ENCODE measurements at places on chromosomes 12 and 14. TPM values are rescaled to one million over a fixed set of nuclear protein-coding genes. Genes with fewer than 3 reads are reported as not detected.

DNA sequence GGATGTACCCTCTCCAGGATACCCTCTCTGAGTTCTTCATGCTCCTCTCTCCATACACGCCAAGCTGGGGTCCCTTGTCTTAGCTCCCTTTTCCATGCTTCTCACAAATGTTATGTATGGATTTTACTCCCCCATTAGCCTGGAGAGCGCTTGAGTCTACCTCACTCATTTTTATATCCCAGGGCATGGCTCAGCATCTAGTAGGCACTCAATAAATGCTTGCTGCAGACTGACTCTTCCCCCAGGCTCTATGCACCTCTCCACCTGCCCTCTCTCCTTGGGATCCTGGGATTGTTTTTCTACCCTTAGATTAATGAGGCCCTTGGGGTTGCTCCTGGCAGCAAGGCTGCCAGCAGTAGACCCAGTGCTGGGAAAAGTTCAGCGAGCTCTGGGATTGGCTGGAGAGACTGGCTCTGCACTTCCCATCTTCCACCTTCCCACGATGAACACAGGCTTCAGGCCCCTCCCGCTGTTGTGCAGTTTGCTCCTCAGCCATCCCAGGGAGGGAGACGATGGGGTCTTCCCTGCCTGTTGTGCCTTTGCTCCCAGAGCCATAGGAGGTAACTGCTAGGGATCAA is 2.2 kb downstream of the NRIP2 start:
- DNase-seq, result no peak
- H3K27me3 ChIP-seq, result no peaks in the 10 kb centered on the region
- peaks cover 25% of the 10 kb centered on the region for H3K36me3 ChIP-seq
- no peaks in the 10 kb centered on the region for H3K4me1 ChIP-seq

DNA sequence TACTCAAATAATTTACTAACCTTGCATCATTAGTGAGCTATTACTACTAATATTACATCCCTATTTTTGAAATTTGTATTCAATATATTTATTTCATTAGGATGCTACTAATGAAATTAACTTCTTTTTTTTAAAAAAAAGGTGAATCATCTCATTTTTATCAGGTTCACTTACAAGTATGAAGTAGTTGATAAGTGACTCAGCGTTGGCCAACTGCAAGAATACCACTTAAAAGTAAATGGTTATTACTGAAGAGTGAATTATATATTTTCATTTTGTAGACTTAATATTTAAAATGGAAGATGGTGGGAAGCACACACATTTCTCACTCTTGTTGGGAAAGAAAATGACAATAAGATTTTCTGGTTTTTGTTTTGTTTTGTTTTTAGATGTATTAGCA is 19.6 kb downstream of the OR4N2 start:
- no peak overlapping the region for H3K4me3 ChIP-seq
- no peak for DNase-seq
- H3K4me1 ChIP-seq, result no peaks in the 10 kb centered on the region
- H3K36me3 ChIP-seq, result peaks cover 11% of the 10 kb centered on the region

DNA sequence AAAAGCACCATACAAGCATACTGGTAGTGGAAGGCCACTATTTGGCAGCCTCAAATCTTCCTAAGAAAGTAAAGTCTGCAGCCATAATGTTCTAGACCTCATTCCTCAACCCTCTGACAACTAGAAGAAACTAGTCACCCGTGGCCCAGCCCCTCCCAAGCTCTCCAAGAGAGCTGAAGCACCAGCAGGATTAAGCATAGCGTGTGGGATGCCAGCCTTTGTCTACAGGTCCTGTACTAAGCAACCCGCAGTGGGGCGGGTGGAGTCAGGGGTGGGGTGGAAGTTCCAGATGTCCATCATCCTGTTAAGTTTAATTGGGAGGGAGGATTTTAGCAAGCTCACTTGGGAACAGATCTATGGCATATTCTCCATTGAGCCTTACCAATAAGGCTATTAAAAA is 14.2 kb downstream of the SLC11A2 start:
- H3K36me3 ChIP-seq, result peaks cover 19% of the 10 kb centered on the region
- no peak overlapping the region for H3K27ac ChIP-seq
- H3K4me1 ChIP-seq, result no peaks in the 10 kb centered on the region
- H3K4me3 ChIP-seq, result no peak overlapping the region

DNA sequence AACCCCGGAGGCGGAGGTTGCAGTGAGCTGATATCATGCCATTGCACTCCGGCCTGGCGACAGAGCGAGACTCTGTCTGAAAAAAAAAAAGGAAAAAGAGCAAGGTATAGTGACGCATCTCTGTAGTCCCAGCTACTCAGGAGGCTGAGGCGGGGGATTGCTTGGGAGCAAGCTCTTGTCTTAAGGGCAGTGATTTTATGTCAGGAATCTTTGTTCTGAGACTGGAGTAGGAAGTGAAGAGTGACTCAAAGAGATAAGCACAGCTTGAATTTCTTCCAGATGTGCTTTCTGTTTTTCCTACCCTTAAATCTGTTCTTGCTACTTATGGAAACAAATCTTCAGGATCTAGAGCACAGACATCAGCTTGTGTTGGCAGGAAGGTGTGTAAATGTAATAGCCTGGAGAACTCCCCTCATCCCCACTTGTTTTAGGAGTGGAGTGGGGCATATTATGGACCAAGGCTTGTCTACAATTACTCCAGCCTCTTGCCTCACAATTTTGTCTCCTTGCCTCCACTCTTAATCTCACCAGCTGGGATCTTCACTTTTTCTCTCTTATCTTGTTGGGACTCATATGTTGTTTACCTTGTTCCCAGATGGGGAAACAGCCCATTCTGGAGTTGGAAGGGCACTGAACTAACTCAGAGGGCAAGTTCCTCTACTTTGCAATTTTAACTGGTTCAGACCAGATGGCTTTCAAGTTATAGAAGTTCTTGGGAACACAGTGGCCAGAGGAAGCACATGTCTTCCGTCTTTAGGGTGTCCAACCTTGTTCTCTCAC is 7.5 kb downstream of the TMED2 start:
- no peak for DNase-seq
- peaks cover 31% of the 10 kb centered on the region for H3K36me3 ChIP-seq
- H3K27me3 ChIP-seq, result no peaks in the 10 kb centered on the region
- no peak overlapping the region for H3K4me3 ChIP-seq
- no peak overlapping the region for H3K27ac ChIP-seq

- no peak overlapping the region for H3K4me3 ChIP-seq
- DNase-seq, result no peak
- H3K4me1 ChIP-seq, result no peaks in the 10 kb centered on the region
- no peaks in the 10 kb centered on the region for H3K36me3 ChIP-seq
- no peak overlapping the region for H3K27ac ChIP-seq
- H3K27me3 ChIP-seq, result no peaks in the 10 kb centered on the region
Measured at GRCh38 chr12:90233168-90234100, 524.8 kb upstream of the ATP2B1 start.

- H3K27me3 ChIP-seq, result no peaks in the 10 kb centered on the region
- no peaks in the 10 kb centered on the region for H3K36me3 ChIP-seq
- H3K4me3 ChIP-seq, result no peak overlapping the region
- no peak for DNase-seq
- no peak overlapping the region for H3K27ac ChIP-seq
Measured at GRCh38 chr12:30417697-30418231, 277.9 kb downstream of the IPO8 start.

DNA sequence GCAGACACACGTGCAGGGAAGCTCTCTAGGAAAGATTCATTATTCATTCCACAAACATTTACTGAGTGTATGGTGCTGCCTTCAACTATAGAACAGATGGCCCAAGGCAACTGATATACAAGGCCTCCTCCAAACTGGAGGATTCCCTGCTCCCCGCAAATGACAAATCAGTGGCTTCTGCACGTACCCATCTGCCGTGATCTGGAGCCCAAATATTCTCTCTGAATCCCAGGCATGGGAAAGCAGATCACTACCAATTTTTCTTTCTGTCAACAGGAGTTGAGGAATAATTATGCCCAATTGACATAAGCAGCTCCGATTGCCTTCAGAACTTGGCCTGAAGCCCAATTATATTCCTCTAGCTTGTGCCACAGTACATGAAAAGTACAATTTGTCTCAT is 174.2 kb upstream of the CCDC196 start:
- H3K36me3 ChIP-seq, result peaks cover 4% of the 10 kb centered on the region
- DNase-seq, result no peak
- H3K4me3 ChIP-seq, result no peak overlapping the region
- peaks cover 3% of the 10 kb centered on the region for H3K4me1 ChIP-seq
- no peak overlapping the region for H3K27ac ChIP-seq
- no peaks in the 10 kb centered on the region for H3K27me3 ChIP-seq

DNA sequence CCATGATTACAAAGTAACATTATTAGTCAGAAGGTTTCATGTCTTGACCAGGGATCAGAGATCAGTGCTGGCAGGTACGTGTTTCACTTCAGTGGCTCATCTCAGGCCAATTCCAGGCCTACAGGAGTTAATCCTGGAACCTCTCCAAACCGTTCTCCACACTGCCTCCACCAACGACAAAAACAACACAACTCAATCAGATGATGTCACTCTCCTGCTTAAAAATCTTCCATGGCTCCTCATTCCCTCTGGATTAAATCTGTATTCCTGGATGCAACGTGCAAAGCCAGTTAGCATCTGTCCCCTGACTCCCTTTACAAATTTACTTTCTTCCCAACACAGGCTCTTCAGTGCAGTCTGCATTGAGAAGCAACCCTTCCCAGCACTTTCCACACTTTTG is 34.3 kb upstream of the TXNRD1 start:
- H3K36me3 ChIP-seq, result peaks cover 2% of the 10 kb centered on the region
- no peak overlapping the region for H3K4me3 ChIP-seq
- no peaks in the 10 kb centered on the region for H3K4me1 ChIP-seq
- DNase-seq, result no peak

DNA sequence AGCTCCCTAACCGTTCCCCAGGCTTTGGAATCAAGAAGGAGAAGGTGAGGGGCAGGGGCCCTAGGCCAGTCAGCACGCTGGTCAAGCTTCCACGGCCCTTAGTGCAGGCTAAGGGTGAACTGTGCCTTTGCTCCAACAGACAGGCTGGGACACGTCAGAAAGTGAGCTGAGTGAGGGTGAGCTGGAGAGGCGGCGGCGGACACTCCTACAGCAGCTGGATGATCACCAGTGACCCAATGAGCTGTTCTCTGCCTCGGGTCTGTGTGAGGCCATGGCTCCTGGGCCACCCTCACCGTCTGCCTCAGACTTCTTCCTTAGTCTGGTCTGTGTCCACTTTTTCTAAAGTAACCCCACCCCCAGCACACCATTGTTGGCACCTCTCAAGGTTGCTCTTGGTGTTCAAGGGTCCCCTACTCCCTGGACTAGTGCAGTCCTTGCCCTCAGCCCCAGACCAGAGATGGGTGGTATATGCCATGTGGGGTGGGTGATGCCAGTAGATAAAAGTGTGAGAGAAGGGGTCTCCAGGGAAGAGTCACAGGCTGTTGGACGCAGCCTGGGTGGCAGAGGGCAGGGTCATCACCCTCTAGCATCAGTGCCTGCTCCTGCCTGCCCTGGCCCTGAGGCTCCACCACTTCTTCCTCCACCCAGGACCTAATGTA is 20.7 kb downstream of the PRPF40B start:
- no peak overlapping the region for H3K4me3 ChIP-seq
- no peaks in the 10 kb centered on the region for H3K27me3 ChIP-seq
- DNase-seq, result no peak
- H3K27ac ChIP-seq, result no peak overlapping the region

- H3K4me1 ChIP-seq, result no peaks in the 10 kb centered on the region
- no peaks in the 10 kb centered on the region for H3K27me3 ChIP-seq
- H3K36me3 ChIP-seq, result peaks cover 9% of the 10 kb centered on the region
- DNase-seq, result no peak
- H3K27ac ChIP-seq, result no peak overlapping the region
- no peak overlapping the region for H3K4me3 ChIP-seq
Measured at GRCh38 chr14:74653386-74654138, 41.5 kb upstream of the LTBP2 start.

DNA sequence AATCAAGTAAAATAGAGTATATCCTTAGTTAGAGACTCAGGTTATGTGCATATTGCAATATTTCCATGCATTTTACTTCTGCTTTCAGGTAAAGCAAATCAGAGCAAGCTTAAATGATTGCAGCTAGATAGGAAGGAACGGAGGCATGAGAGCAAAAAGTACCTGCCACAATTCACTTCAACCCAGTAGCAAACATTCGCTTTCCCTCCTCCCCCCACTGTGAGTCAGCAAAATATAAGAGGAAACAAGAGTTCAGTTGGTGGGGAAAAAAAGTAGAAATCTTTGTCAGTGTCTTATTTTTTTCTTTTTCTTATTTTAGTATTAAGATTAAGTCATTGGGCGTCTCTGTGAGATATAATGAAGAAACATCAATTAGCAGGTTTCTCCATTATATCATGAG is 475.4 kb downstream of the NPAS3 start:
- no peak for DNase-seq
- H3K27me3 ChIP-seq, result no peaks in the 10 kb centered on the region
- no peaks in the 10 kb centered on the region for H3K36me3 ChIP-seq
- H3K4me3 ChIP-seq, result no peak overlapping the region

DNA sequence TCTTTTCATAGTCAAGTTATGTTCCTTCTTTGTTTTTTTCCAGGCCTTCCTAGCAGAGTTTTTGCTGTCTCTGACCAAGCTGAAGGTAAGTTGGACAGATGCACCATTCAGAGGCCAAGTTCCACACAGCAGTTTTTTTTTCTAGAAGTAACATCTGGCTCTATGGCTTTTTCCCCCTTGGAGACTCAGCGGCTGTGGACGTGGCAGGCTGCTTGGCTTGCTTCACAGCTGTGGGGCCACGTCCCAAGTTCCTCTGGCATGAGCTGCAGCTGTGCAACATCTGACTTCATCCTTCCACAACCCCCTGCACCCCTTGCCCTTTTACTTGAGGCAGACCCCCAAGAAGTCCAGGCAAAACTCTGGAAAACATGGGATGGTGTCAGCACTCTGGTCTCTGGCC is 24.2 kb upstream of the RHOJ start:
- H3K27ac ChIP-seq, result no peak overlapping the region
- H3K4me1 ChIP-seq, result no peaks in the 10 kb centered on the region
- no peak overlapping the region for H3K4me3 ChIP-seq
- DNase-seq, result no peak

- no peaks in the 10 kb centered on the region for H3K27me3 ChIP-seq
- H3K36me3 ChIP-seq, result peaks cover 9% of the 10 kb centered on the region
- H3K4me1 ChIP-seq, result no peaks in the 10 kb centered on the region
- no peak overlapping the region for H3K4me3 ChIP-seq
- no peak overlapping the region for H3K27ac ChIP-seq
Measured at GRCh38 chr14:55577229-55577628, 2.8 kb upstream of the KTN1 start.

KRT73 gene
- total RNA-seq, result not detected

CLEC7A gene
- total RNA-seq, result not detected

RPGRIP1 gene
- 0.59 TPM for total RNA-seq

CD4 gene
- total RNA-seq, result 0.88 TPM

CLEC4C gene
- total RNA-seq, result 0.26 TPM

RASAL1 gene
- 2.3 TPM for total RNA-seq

CLEC4D gene
- total RNA-seq, result 0.42 TPM

All from H9 (cell line).